ENCODE measurements at places on chromosomes 4 and X. TPM values are rescaled to one million over a fixed set of nuclear protein-coding genes. Genes with fewer than 3 reads are reported as not detected.

- peaks cover 4% of the 10 kb centered on the region for H3K4me1 ChIP-seq
- no peak for DNase-seq
- no peak overlapping the region for H3K27ac ChIP-seq
- H3K4me3 ChIP-seq: no peak overlapping the region
- H3K27me3 ChIP-seq: peaks cover 4% of the 10 kb centered on the region
Measured at GRCh38 chr4:105022811-105023667, 123.6 kb upstream of the TET2 start.

DNA sequence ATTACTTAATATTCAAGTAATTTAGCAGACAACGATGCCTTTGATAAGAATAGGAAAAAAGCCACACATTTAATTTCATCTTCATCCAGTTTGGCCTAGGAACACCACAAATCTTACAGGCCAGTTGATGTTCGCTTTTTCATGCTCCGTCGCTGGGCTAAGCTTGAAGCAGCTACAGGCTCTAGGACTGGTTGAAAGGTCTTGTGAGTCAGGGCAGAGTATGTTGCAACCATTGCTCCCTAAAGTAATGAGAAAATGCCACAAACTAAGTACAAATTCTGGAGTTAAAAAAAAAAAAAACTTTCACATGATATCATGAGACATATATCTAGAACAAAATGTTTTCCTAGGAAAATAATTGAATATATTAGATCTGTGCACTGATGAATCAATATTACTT, 123.8 kb downstream of the RPS6KA6 start:
- H3K27ac ChIP-seq: no peak overlapping the region
- no peaks in the 10 kb centered on the region for H3K27me3 ChIP-seq
- H3K4me1 ChIP-seq: no peaks in the 10 kb centered on the region
- H3K36me3 ChIP-seq: no peaks in the 10 kb centered on the region
- no peak for DNase-seq
- no peak overlapping the region for H3K4me3 ChIP-seq

GRCh38 chrX:97401154-97401553, 517.4 kb downstream of the RPA4 start:
- H3K27me3 ChIP-seq: no peaks in the 10 kb centered on the region
- peaks cover 37% of the 10 kb centered on the region for H3K4me1 ChIP-seq
- DNase-seq: no peak
- H3K27ac ChIP-seq: peak overlapping the region; percentile 62

DNA sequence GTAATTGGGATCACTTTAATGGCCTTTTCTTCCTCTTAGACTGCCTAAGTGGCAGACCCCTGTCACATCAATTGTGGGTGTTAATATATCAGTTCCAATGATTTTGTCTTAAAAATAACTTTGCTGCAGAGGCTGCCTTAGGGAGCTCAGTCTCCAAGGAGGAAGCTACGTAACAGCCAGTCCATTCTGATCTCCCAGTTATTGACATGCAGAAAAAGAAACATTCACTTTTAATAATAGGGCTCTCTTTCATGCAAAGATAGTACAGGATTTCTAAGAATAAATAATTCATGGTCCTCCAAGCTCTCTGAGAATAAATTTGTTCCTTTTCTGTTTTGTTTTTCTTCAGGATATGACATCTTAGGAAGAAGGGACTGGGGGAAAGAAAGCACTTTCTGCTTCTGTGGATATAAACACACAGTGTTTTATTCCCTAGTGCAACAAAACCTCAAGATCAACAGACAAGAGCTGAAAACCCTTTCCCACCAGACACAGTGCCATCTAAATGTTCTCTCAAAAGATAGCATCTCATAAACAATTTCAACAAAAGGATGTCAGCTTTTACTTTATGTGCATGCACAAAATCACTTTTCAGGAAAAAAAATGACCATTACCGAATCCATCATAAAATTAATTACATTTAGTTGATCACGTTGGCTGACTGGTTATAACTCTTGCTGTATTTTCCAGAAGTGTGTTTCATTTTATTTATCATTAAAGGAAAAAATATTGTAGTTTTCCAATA, 372.4 kb upstream of the SLC7A11 start:
- no peaks in the 10 kb centered on the region for H3K36me3 ChIP-seq
- H3K27ac ChIP-seq: no peak overlapping the region
- DNase-seq: no peak
- no peak overlapping the region for H3K4me3 ChIP-seq
- no peaks in the 10 kb centered on the region for H3K4me1 ChIP-seq
- no peaks in the 10 kb centered on the region for H3K27me3 ChIP-seq

- H3K36me3 ChIP-seq: no peaks in the 10 kb centered on the region
- H3K4me1 ChIP-seq: no peaks in the 10 kb centered on the region
- no peaks in the 10 kb centered on the region for H3K27me3 ChIP-seq
- DNase-seq: no peak
- no peak overlapping the region for H3K27ac ChIP-seq
Measured at GRCh38 chr4:177810220-177810619, 368.0 kb upstream of the AGA start.

GRCh38 chr4:4422856-4423499, 36.1 kb downstream of the NSG1 start:
- DNase-seq: no peak
- H3K27ac ChIP-seq: no peak overlapping the region
- H3K27me3 ChIP-seq: no peaks in the 10 kb centered on the region
- H3K4me1 ChIP-seq: peaks cover 17% of the 10 kb centered on the region
- no peak overlapping the region for H3K4me3 ChIP-seq

GRCh38 chrX:106649523-106650428, 38.0 kb downstream of the RADX start:
- peak overlapping the region; percentile 56 for H3K27ac ChIP-seq
- H3K36me3 ChIP-seq: peaks cover 9% of the 10 kb centered on the region
- H3K4me1 ChIP-seq: peaks cover 9% of the 10 kb centered on the region
- no peaks in the 10 kb centered on the region for H3K27me3 ChIP-seq

The DMRTC1 gene
- 0.28 TPM for total RNA-seq

The SOWAHD gene
- total RNA-seq: 2.1 TPM

The NIPAL1 gene
- 1.1 TPM for total RNA-seq

All from activated naive CD8-positive, alpha-beta T cell treated with anti-CD3 and anti-CD28 coated beads, Interleukin-2, amount 10 ng/mL, durations not matched to agents 7 days and 5 days (primary cell).